ENCODE measurements at places on chromosomes 3 and 15.

DNA sequence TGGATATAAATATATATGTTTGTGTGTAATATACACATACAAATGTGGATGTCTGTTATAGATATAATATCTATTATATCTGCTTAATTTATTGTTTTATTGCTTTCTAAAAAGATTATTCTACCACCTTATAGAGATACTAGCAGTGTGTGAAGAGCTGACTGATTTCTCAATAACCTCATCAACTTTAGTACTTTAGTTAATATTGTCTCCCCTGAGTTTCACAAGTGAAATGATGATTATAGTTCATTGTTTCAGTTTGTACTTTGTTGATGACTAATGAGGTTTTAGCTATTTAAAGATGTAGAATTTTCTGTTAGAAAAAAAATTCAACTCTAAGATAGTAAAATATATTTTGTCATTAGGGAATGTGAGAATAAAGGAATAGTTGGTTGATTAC, 11.4 kb downstream of the RSRC1 start:
- no peak for DNase-seq

DNA sequence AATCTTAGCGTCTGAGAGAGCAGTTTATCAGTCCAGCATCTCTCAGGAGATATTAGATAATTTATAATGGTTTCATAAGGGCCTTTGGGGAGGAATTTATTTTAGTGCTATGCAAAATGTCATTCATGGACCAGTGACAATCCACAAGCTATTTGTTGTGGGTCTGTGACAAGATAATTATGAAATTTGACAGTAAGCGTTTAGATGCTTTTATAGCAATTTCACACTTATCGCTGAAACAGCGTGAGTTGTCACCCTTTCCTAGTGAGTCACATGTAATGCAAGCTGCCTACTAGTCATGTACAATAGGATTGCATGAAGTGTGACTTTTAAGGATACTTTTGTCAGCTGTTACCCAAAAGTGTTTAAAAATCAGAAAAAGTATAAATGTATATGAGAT, 315.6 kb upstream of the THBS1 start:
- DNase-seq = no peak

DNA sequence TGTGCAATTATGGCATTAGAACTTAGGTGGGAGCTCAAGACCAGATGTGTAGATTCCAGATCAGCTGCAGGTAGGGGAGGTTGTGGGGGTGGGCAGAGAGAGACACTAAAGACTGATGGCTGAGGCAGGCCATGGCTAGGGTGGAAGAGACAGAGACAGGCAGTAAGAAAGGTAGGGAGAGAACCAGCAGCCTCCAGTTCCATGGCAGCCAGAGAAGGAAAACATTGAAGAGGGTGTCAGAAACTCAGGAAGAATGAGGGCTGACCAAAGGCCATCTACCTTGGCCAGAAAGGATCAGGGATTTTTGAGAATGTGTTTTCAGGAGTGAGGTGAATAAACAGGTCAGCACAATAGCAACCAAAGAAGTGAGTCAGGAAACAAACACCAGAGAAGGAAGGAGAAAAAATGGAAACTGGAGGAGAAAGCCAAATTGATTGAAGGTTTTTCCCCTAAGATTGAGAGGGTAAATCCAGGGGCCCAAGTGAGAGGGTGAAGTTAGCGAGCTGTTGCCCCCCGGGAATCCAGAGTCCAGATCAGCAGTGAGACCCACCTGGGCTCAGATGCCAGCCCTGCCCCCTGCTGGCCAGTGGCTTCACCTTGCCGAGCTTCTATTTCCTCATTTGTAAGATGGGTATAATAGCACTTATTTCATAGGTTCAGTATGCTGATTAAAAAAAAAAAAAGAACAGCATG, 41.0 kb downstream of the ABHD2 start:
- DNase-seq = peak; percentile 29

GRCh38 chr3:31223278-31223677, 309.4 kb upstream of the STT3B start:
- no peak for DNase-seq

DNA sequence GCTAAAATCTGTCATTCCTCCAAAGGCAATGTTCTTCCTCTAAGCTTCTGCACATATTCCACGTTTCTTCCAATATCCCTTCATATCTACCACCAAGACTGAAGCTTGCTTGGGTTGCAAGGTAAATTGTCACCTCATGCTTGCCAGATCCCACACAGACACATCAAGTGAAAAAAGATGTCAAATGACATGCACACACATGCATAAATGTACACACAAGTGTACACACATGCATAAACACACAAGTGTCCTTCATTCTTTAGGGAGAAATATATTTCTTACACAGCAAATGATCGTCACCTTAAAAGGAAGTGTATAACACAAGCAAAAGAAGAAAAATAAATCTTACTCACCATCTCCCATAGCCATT, 59.4 kb downstream of the CLASP2 start:
- DNase-seq = no peak

- DNase-seq = no peak
Observed at GRCh38 chr3:160831401-160831800, 75.4 kb downstream of the PPM1L start.

GRCh38 chr15:52349052-52349700, 53.6 kb upstream of the MYO5C start:
- DNase-seq = no peak

- DNase-seq = no peak
Observed at GRCh38 chr15:82106679-82107078, 60.9 kb upstream of the MEX3B start.

DNA sequence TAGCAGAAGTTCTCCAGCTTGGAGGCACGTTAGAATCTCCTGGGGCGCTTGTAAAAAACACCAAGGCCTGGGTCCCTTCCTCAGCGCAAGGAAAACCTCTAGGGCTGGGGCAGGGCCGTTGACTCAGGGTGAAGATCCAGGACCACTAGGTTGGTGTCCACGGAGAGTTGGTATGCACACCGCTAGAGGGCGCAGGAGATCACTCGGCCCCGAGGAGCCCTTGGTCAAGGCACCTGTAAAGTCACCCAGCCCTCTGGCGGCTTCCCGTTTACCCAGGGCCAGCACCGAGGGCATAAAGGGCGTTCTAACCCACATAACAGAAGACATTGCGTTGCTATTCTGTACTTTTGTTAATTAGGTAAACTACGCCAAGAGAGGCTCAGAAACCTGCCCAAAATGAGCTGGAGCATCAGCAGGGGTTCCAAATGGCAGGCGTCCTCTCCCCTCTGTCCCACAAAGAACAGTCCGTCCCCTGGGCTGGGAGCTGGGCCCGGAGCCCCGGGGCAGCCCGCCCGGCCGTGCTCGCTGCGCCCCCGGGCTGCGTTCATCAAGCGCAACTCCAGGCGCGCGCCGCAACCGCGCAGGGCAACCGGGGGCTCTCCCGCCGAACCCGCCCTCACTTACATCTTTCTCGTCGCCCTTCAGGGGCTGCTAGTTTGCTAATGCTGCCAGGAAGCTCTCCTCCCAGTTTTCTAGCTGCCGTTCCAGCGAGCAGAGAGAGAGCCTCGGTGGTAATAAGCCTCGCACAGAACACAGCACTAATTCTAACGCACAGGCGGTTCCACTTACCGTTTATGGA, 332.1 kb downstream of the ARRDC4 start:
- no peak for DNase-seq

GRCh38 chr3:147304756-147305155, 101.6 kb downstream of the ZIC4 start:
- DNase-seq = no peak

- DNase-seq = no peak
Observed at GRCh38 chr3:19272296-19272695, 124.0 kb downstream of the KCNH8 start.

DNA sequence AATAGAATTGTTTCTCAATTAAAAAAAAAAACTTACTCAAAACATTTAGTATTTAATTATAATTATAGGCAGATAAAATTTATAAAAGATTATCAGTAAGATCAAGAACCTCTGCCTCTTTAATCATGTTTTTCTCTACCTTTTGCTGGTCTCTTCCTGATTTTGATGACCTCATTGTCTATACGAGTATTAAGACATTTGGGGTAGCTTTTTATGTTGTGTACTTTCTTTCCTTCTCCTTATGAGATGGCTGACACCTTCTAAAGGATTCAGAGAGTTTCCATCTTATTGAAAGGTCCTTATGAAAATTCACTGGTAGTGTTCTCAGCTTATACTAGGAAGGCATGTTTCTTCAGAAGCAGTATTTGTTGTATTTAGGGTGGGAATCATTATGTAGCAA, 426.3 kb downstream of the LPP start:
- no peak for DNase-seq

DNA sequence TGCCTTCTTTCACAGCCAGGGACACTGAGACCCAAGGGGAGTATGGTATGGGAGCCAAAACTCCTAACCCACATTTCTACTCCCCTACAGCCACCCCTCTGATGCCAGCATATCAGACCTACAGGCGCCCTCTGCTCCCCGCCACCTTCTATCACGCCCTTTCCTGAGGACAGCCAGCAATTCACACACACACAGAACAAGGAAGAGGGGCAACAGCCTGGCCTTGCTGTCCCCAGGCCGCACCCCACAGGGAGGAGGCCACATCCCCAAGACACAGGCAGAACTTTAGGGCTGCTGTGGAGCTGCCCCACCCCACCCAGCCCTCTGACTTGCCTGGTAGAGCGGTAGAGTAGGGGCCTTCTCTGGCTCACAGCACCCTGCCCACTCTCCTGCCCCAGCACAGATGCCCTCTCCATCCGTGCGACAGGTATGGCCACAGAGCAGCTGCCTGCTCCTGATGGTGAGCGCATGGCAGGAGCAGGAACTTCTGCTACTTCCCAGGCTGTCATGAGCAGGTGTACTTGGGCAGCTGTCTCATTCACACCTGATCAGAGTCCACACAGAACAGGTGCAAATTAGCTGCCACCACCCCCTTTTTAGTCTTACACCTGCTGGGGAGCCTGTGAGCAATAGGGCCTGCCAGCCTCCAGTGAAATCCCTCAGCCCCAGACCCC, 33.4 kb downstream of the CCDC33 start:
- no peak for DNase-seq

GRCh38 chr15:66923438-66923881, 141.9 kb upstream of the SMAD3 start:
- peak; percentile 27 for DNase-seq

DNA sequence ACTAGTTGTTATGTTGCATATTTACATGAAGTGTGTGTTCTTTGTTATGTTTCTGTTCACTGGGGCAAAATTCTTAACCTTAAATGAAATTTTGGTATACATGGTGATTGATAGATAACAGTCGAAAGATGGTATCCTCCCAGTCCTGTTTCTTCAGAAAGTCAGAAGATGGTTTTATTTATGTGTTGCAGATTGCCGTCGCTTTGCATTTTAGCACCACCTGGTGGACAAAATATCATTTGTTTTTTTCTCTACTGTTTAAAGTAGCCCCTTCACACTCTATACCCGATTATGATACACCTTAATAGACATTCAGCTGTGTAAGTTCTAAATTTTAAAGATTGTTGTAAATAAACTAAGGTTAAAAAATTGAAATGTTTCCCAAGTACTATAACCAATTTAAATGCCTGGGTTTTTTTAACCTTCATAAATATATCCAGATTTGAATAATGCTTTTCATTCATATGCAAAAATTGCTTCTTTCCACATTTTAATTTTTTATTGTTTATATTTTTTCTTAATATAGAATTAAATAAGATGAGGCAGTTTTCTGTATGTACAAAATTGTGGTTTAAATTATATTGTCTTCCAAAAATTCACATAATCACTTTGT, 152.2 kb downstream of the ALCAM start:
- peak; percentile 35 for DNase-seq

- no peak for DNase-seq
Observed at GRCh38 chr3:53016236-53016635, 29.6 kb downstream of the SFMBT1 start.

DNA sequence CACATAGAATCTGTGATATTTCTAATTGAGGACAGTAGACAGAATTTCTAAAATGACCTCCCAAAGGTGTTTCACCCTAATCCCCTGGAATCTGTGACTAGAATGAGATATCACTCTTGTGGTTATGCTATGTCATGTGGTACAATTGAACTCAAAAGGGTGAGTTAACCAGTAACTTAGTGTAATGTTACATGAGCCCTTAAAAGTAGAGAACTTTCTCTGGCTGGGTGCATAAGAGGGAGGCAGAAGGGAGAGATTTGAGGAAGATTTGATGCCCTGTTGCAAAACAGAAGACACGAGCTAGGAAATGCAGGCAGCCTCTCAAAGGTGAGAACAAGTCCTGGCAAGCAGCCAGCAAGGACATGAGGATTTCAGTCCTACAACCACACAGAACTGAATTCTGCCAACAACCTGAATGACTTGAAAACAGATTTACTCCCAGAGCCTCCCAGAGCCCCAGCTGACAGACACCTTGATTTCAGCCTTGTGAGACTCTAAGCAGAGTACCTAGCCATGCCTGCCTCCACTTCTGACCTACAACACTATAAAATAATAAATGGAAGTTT, 160.3 kb downstream of the MTHFS start:
- DNase-seq = no peak

- no peak for DNase-seq
Observed at GRCh38 chr3:39184081-39184967, 8.1 kb downstream of the XIRP1 start.

- no peak for DNase-seq
Observed at GRCh38 chr3:36991923-36992805, 767 bp downstream of the EPM2AIP1 start.

DNA sequence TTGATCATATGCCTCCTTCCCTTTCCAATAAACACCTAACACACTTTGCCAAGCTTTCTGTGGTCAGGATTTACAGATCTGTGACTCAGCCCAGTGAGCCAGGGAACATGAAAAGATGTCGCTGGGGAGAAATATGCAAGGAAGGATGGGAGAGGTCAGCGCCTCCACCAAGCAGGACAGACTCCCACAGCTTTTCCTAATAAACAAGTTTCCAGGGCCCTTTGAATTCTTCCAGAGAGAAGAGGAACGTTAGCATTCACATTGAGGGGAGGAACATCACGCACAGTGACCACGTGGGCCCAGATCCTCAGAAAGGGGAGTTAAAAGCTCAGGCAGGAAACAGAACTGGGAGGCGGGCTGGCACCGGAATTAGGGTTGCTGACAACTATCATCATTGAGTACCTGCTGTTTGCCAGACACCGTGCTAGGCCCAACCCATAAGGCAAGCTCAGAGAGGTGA, 33.3 kb upstream of the MRPS22 start:
- DNase-seq = no peak

- DNase-seq = no peak
Observed at GRCh38 chr3:48018841-48019240, 2.6 kb upstream of the MAP4 start.

DNA sequence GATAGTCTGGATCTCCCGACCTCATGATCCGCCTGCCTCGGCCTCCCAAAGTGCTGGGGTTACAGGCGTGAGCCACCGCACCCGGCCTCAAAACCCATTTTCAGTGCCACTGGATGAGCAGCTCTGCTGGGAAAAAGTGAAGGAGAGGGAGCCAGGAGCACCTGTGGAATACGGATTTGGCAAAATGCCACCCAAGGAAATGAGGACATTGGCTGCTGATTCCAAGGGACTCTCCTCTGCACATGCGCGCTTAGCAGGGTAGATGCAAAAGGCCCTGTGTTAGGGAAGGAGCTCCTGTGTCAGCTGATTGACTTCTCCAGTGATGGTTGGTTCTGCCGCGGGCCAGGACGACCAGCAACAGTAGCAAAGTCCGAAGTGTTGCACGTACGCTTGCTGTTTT, 43.4 kb upstream of the IGF1R start:
- no peak for DNase-seq

- DNase-seq = no peak
Observed at GRCh38 chr3:4794331-4794730, 184.9 kb upstream of the BHLHE40 start.

Data from GDM1 (cell line).